Femur (tissue), 1 donor: ENCODE measurements at places on chromosomes 11 and 22.

- DNase-seq = no peak
Measured at GRCh38 chr11:112929432-112929831, 31.8 kb upstream of the NCAM1 start.

DNA sequence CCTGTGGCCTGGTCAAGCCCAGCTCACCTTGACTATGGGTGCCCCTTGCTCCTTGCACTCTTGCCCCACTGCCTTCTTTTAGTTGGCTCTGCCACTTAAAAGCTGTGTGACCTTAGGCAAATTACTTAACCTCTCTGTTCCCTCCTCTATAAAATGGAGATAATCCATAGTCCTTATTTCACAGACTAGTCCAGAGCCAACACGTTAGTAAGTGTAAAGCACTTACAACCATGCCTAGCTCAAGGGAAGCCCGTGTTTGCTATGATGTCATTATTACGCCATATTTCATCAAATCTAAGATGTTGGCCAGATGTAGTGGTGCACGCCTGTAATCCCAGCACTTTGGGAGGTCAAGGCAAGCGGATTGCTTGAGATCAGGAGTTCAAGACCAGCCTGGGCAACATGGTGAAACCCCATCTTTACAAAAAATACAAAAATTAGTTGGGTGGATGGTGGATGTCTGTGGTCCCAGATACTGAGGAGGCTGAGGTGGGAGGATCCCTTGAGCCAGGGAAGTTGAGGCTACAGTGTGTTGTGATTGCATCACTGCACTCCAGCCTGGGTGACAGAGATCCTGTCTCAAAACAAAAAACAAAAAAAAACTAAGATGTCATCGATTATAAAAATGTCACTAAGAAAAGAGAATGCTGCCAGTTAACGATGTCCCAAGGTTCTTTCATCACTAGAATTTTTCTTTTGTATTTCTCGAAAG is 2.3 kb upstream of the CCDC88B start:
- DNase-seq = no peak

DNA sequence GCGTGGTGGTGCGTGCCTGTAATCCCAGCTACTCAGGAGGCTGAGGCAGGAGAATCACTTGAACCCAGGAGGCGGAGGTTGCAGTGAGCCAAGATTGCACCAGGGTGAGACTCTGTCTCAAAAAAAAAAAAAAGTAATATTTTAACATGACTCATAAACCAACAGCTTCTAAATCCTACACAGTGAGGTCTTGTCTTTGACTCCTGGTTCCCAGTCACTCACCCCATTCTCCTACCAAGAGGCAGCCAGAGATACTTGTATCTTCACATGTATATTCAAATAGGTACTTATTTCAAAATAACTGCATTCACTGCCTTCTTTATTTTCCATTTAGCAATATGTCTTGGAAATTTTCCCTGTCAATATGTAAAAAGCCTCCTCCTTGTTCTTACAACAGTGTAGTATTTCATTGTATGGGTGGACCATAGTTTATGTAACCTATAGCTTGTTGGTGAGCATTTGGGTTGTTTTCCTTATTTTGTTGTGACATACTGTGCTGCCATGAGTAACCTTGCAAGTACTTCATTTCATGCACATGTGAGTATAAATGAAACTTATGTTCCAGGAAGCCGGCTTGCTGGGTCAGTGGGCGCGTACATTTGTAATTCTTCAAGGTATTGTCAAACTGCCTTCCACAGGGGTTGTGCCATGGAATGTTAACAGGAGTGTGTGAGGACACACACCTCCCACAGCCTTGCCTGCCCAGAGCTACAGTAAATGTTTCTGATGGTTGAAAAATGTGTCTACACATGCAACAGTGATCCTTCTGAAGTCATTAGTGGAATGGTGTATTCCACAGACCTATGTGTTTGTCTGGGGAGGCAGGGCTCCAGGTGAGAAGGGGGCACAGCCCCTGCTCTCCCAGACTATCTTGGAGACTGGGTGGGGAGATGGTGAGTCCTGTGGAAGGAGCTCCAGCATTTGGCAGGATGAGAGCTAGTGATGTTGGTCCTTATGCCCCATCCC is 47.9 kb downstream of the OSBP2 start:
- DNase-seq = no peak

DNA sequence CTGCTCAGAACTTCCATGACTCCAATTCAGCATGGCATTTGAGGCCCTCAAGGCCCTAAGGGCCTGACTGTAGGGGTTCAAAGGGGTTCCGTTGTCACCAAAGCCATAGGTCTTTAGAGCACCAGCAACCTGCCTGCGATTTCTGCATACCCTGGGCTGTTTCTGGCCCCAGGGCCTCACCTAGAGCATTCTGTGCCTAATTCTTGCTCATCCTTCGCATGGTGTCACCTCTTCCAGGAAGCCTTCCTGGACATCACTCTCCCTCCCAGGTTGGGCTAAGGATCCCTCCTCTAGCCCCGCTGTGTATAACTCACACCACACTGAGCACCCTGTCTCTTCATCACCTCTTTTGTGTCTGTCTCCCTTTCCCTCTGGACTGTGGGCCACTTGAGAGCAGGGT is 194.3 kb downstream of the CEP164 start:
- no peak for DNase-seq

DNA sequence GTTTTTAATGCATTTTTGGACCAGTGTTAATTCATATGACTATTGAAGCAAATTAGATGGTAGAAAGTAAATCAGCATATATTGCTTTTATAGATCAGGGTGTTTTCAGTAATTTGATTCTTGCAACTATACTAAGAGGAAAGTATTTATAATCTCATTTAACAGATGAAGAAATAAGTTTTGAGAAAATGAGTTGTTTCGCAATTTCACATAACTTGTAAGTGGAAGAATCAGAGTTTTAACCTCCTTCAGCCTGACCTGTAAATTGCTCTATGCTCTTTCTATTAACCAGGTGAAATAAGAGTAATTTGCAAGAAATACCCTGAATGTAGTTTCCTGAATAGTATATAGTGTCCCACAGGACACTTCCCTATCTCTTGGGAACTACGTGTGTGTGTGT is 1106.8 kb upstream of the RAG2 start:
- no peak for DNase-seq

DNA sequence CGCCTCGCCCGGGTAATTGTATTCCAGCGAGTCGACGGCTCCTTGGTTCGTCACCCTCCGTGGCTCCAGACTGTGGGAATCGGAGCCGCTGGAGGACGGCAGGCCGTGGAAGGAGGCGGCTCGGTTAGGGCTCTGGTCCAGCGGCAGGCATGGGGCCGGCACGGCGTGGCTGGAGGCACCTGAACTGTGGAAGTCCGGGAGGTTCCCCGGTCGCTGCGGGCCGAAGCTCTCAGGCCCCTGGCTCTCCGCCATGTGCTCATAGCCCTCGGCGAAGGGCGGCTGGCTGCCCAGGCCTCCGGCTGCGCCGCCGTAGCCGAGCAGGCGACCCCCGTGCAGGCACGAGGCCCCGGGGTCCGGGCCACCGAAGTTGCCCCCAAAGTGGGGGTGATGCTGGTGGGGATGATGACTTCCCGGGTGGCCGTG is 1.7 kb downstream of the MN1 start:
- DNase-seq = no peak

- DNase-seq = peak; percentile 78
Measured at GRCh38 chr11:120334894-120335462, 1.2 kb upstream of the ARHGEF12 start.

- DNase-seq = no peak
Measured at GRCh38 chr11:111684251-111684650, 81.9 kb downstream of the PPP2R1B start.

DNA sequence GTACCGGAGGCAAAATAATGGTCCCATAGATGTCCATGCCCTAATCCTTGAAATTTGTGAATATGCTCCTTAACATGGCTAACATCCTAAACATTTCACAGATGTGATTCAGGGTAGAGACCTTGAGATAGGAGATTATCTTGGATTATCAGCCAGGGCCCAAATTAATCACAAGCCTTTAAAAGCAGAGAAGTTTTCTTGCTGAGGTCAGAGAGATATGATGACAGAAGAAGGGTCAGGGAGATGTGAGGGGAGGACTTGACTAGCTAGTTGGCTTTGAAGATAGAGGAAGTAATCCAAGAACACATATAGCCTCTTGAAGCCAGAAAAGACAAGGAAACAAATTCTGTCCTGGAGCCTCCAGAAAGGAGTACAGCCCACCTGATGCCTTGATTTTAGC is 19.1 kb upstream of the FDX1 start:
- DNase-seq = no peak

DNA sequence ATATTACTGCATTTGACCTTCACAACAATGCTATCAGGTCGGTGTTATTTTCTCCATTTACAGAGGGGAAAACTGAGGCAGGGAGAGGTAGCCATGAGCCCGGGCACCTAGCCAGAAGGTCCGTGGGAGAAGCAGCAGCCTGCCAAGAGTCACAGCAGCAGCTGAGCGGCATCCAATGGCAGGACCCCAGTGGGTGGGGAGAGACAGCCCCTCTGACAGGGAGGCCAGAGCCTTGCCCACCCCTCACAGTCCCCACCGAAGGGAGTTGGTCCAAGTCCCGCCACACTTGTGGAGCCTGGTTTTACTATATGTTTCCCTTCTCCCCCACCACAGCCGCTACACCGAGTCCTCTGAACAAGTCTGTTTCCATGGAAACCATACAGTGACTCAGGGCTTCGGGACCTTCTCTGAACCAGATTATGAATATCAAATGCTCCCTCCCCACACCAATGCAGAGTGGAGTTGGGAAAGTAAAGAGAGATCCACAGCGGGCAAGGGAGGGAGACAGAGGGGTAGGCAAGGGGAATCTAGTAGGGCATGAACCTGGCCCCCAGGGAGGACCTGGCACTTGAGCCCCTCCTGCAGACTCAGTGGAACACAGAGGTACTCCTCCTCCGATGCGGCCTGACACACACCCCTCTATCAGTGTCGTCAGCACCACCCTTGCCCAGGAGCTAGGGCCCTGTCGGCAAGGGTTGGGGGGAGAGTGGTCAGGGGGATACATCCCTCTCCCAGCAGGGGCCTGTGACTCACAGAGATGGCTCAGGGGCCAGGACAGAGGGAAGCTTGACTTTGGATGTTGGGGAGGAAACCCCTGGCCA is 2.5 kb downstream of the CHST1 start:
- DNase-seq = peak; percentile 84

DNA sequence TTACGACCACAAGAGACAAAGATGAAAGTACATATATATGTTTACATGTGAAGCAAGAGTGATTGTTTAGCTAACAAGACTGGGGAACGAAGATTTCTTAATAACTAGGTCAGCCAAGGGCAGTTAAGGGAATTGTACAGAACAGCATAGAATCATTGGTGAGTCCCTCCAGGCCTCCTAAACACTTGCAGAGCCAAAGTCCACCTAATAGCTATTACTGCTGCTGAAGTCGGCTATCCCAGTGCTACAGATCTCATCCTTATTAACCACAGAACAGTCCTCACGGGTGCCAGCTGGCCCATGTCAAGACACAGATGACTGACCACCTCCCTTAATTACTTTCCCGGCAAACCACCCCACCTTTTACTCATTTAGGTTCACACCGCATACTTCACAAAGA is 68.5 kb upstream of the OPCML start:
- DNase-seq = no peak

DNA sequence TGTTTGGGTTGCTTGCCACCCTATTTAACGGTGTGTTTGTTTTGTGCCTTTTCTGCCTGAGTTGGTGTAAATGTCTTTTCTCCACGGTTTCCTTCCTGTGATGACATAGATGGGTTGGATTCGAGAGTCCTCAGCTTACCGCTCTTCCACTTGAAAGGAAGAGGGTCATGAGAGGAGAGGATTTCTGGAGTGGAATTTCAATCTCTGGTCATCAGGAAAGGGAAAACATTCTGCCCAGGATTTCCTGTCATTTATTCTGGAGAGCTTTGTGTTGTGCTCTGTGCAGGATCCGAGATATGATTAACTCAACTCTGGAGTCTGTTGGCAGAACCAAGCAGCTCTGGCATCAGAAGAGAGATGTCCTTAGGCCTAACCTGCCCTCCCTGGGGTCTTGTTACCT is 605.2 kb downstream of the NTM start:
- no peak for DNase-seq

GRCh38 chr11:67301313-67301921 is 1.9 kb upstream of the SSH3 start:
- DNase-seq = peak; percentile 29

DNA sequence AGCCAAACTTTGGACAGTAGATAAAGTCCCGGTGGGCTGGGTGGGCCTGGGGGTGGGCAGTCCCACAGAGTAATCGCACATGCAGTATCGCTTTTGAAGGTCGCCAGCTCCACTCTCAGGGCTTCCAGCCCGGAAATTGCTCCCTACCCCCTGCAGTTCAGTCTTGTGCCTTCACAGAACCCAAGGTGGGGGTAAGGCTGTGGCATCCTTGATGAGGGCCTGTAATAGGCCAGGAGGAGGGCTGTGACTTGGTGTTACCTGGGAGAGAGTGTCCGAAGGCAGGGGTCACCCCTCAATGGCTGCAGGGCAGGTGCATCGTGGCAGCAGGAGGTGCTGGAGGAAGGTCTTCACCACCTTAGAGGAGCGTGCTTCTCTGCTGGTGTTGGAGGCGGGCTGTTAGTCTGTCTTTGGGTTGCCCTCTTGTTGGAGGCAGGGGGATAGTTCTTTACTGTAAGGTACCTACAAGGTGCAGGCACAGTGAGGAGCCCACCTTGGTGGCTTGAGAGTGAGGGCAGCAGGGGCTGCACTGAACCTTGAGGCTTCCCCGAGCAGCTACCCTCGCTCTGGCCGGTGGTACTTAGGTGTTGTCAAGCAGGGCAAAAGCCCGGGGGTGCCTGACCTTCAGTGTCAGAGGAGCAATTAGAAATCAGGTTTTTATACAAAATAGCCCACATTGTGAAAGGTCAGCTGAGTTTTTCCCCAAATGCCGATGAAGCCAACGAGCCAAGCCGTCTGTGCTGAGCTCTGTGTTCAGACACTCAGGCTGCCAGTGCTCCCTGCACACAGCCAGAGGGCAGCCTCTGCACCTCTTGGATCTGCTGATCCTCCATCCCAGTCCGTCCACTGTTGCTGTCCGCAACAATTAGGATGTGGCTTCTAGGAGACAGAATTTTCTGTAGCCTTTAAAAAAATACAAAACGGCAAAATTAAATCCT is 21.9 kb downstream of the SAMM50 start:
- DNase-seq = no peak

- no peak for DNase-seq
Measured at GRCh38 chr11:111945198-111945597, 8.1 kb downstream of the DIXDC1 start.

- peak; percentile 72 for DNase-seq
Measured at GRCh38 chr11:45805305-45806071, 539 bp downstream of the SLC35C1 start.

DNA sequence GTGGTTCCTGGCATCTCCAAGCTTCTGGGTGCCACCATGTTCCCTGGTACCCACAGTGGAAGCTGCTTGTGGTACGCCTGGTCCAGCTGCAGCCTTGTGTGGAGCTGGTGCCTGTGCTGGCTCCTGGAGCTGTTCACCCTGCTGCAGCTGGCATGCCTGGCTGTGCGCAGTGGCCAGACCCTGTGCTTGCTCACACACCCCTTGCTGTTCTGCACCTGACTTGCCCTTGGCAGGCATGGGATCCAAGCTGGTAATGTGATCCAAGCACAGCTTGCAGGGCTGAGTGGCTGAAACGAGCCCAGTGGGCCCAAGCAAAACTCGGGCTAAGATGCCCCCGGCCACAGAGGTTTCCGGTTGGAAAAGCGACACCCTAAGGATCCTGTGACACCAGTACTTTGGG is 104.7 kb upstream of the CLMP start:
- DNase-seq = no peak

- DNase-seq = no peak
Measured at GRCh38 chr11:58286249-58286648, 18.2 kb upstream of the OR10W1 start.
